CD4-positive, alpha-beta T cell (primary cell): ENCODE measurements at places on chromosomes 12 and 14. TPM values are rescaled to one million over a fixed set of nuclear protein-coding genes. Genes with fewer than 3 reads are reported as not detected.

GRCh38 chr14:100105357-100106169 lies 40.3 kb downstream of the EVL start:
- DNase-seq: peak; percentile 47

- DNase-seq: no peak
These were observed 17.1 kb downstream of the FICD start for GRCh38 chr12:108531929-108532848.

DNA sequence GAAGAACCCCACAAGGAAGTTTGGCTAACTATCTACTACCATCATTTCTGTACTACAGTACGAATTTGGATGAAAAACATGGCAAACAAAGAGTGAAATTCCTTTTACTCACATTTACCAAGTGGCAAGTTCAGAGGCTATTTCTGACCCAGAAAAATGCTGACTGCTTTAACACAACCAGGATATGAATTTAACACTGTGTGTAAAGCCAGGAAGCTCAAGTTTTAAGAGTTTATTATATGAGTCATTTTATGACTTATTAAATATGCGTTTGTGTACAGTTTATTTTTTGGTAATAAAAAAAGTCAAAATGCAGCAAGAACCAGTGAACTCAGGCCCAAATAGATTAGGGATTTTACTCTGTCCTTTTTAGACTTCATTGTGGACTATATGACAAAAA lies 58.4 kb upstream of the STAC3 start:
- no peak for DNase-seq

GRCh38 chr14:23103581-23103980 lies 1.2 kb downstream of the CIROP start:
- no peak for DNase-seq

GRCh38 chr14:103930051-103930604 lies 1.9 kb downstream of the TDRD9 start:
- no peak for DNase-seq

- no peak for DNase-seq
These were observed 48.3 kb upstream of the CCDC63 start for GRCh38 chr12:110798461-110798860.

DNA sequence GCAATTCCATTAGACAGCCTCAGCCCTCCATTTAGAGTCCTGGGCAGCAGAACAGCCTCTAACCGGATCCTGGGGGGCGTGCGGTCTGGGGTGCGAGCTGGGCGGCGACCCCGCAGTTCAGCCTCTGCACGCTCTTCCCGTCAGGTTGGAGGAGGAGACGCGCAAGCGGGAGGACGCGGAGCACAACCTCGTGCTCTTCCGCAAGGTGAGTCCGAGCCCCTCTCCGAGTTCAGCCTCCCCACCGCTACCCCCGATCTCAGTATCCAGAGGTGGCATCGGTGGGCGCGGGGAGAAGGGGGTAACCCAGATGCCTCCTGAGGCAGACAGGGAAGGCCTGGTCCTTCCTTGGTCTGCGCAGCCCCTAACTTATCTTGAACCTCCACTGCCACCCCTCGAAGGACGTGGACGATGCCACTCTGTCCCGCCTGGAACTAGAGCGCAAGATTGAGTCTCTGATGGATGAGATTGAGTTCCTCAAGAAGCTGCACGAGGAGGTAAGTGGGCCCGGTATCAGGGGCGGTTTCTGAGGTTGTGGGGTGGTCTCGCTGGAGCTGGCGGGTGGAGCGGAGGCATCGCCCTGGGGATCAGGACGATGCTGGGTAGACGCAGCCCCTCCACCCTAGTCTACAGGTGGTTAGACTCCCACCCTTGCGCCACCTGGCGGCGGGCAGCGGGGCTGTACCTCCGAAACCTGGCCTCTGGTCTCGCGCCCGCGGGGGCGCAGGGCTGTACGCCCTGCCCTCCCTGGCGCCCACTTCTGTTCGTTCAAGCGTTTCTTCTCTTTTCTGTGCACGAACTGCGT lies 1.3 kb downstream of the PRPH start:
- peak; percentile 70 for DNase-seq

DNA sequence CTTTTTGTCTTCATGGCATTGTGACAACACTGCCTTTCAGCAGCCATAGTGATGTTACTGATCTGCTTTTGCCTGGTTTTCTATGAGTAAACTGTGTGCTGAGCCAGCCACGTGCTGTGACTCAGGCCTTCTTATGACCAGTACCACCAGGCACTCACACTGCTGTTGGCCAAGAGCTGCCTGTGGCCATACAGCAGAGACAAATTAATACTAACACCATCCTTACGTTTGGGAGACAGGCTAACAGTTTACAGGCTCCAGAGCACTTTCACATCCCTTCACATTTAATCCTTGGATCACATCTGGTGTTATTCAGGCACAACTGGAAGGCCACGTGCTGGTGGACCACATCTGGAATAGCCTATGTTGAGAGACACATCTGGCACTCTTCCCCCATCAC lies 377.9 kb downstream of the CCDC91 start:
- no peak for DNase-seq

- no peak for DNase-seq
These were observed 36.4 kb downstream of the MEG3 start for GRCh38 chr14:100862277-100862676.

- no peak for DNase-seq
These were observed 56.9 kb downstream of the LIN52 start for GRCh38 chr14:74141703-74142102.

DNA sequence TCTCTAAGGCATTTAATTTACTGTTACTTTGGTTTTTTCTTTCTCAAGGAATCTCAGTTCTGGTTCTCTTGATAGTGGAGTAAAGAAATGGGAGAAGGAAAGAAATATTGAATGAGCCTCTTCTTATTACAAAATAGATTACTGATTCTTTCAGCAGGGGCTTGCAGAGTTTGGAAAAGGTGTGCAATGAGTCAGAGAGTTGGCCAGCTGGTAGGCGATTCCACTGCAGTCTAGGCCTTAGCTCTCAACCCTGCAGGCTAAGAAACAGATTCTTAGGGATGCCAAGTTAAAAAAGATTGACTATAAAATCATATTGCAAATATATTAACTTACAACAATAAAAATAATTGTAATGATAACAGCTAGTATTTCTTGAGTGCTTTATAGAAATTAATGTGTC lies 25.8 kb downstream of the NR1H4 start:
- DNase-seq: no peak

DNA sequence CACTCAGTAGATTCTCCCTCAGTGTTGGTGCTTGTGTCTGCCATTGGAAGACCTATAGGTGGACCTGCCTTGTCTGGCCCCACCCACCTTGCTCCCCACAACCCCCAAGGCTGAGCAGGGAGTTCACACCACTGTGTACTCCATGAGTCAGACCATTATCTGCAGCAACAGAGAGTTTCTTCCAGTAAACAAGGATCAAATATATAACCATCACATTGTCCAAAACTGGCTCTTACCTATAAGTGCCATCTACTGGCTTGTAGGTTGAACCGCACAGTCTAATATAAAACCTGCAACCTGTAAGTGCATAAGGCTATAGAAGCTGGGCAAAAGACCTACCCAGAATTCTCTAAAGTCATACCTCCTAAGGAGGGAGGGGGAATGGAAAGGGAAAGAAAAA lies 7.9 kb downstream of the TAS2R13 start:
- DNase-seq: no peak

- DNase-seq: no peak
These were observed 11.2 kb downstream of the FIGNL2 start for GRCh38 chr12:51837286-51837685.

DNA sequence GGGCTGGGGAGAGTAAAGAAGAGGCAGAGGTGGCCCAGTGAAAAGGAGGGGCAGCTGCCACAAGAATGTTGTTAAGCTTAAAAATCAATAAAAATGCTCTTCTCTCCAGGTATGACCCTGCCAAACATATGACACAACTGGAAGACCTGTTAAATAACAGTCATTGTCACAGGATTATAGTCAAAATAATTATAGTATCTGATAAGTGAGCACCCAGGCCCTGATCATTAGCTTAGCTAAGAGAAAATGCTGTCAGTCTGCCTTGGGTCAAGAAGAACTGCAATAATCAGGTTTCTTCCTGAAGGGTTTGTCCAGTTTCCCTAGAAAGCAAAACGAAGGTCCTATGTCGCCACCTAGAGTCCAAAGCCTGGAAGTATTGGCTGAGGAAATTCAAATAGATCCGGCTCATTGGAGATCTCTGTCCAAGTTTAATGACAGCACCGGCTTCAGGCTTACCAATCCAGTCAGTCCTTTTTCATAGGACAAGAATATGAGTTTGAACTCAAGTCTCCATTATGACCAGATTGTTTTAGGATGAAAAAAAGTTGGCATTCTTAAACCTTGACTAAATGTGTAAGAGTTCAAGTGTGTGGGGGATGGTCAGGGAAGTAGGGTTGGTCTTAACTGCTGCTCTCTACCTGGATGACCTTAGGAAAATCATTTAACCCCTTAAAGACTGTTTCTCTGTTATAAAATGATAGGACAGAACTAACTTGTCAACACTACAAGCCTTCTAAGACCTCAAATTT lies 22.5 kb upstream of the NKX2-8 start:
- no peak for DNase-seq

DNA sequence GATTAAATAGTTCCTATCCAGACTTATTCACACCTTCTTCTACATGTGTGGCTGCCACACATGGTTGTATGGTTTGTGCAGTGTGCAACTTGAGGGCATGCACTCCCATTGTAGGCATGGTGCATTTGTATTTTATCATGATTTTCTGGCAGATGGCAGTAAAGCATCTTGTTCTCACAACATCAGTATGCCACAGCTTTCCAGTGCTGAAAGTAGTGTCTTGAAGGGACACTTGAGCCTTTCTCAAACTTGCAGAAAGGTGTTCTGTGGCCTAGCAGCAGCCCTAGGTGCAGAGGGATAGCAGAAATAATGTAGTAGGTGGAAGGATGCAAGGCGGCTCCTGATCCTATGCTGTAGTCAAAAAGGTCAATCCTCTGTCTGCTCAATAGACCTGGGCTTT lies 72.9 kb downstream of the LMNTD1 start:
- DNase-seq: no peak

DNA sequence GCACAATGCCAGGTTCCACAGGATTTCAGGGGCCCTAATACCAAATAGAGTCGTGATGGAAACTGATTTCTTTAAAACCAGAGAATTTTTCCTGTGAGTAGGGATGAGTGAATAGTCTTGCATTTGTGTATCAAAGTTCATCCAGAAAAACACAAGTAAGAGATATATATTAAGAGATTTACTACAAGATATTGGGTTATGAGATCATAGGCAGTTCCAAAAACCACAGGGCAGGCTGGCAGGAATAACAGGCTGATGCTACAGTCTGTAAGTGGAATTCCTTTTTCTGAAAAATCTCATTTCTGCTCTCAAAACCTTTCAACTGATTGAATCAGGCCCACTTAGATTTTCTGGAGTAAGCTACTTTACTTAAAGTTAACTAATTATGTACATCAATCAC lies 1756.2 kb upstream of the SEL1L start:
- DNase-seq: no peak

DNA sequence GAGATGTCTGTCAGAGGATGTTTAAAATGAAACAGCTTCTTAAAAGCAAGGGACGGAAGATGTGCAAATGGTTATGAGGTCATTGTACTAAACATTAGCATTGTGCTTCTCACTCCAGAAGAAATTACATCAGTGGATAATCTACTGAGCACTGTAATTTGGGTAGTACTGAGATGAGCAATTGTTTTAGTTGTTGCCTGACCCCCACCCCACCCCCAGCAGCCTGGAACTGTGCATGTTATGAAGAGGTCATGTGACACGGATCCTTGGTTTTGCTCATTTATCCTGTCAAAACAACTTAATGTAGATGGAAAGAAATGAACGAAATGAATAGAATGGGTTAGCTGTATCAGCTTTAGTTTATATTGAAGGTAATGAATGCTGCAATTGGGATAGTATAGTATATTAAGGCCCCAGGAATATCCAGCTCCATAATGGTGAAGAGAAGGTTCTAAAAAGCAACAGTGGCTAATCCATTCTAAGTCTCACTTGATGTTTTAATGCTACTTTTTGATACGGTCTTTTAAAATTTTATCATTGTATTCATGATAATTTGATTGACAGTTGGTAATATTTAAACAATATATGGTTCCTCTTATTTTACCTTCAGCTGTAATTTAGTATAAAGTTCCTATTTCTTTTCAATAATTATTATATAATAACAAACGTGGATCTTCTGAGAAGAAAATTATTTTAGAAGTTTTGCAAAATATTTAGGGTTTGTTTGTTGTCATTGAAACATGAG lies 58.5 kb downstream of the WNK1 start:
- DNase-seq: no peak

DNA sequence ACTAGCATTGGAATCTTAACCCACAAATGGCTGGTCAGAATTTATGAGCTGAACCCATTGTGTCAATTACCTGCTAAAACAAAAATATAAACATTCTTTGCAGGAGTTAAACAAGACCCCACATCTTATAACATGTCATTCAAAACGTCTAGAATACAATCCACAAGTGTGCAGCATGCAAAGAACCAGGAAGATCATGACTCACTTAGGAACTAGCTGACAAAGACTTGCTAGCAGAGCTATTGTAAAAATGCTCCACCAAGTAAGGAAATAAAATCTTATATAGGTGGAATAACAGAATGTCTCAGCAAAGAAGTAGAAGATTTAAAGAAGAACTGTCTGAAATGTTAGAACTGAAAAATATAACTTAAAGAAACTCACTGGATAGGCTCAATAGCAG lies 26.5 kb upstream of the POC1B start:
- DNase-seq: no peak

- DNase-seq: no peak
These were observed 2.8 kb upstream of the CDKL1 start for GRCh38 chr14:50399251-50400032.

- no peak for DNase-seq
These were observed 37.4 kb downstream of the ANKRD9 start for GRCh38 chr14:102471921-102472790.

DNA sequence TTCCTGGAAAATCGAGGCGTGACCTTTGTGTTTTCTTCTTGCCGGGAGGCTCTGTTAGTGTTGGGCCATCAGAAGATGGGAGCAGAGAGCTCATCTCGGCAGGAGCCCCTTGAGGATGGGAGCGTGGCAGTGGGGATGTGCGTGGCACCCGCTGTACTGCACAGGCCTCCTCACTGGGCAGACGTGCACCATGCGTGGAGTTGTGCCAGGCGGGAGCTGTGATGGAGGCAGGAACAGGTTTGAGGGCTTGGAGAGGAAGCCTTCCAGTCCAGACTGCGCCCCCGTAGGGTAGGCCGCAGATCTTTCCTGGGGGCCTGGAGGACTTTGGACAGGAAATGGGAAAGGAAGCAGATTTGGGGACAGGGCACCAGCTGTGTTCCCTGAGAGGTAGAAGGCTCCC lies 197.5 kb downstream of the TSPAN9 start:
- DNase-seq: no peak

- DNase-seq: peak; percentile 95
These were observed 261 bp upstream of the RNU7-1 start for GRCh38 chr12:6943389-6943721.

NTF3 gene
- not detected for total RNA-seq

CLEC4D gene
- total RNA-seq: not detected

RTL1 gene
- not detected for total RNA-seq

NUAK1 gene
- total RNA-seq: 0.16 TPM

ATL1 gene
- 1.2 TPM for total RNA-seq

MYF6 gene
- total RNA-seq: not detected

DDX54 gene
- total RNA-seq: 56.8 TPM

CKB gene
- 6.6 TPM for total RNA-seq

CDKL1 gene
- 2.8 TPM for total RNA-seq

VRTN gene
- total RNA-seq: not detected

RPL10L gene
- not detected for total RNA-seq

CMKLR1 gene
- not detected for total RNA-seq

GALNT4 gene
- 6.2 TPM for total RNA-seq

AP5M1 gene
- total RNA-seq: 40.4 TPM

PTGER2 gene
- total RNA-seq: 4.8 TPM
